ENCODE measurements at places on chromosomes 3 and 15. TPM values are rescaled to one million over a fixed set of nuclear protein-coding genes. Genes with fewer than 3 reads are reported as not detected.

GRCh38 chr3:187082758-187083375 is 56.4 kb downstream of the RPL39L start:
- no peak for DNase-seq

THOC7 gene
- total RNA-seq = 43.6 TPM

GRCh38 chr3:13274551-13275332 is 145.4 kb downstream of the NUP210 start:
- no peak for DNase-seq

DNA sequence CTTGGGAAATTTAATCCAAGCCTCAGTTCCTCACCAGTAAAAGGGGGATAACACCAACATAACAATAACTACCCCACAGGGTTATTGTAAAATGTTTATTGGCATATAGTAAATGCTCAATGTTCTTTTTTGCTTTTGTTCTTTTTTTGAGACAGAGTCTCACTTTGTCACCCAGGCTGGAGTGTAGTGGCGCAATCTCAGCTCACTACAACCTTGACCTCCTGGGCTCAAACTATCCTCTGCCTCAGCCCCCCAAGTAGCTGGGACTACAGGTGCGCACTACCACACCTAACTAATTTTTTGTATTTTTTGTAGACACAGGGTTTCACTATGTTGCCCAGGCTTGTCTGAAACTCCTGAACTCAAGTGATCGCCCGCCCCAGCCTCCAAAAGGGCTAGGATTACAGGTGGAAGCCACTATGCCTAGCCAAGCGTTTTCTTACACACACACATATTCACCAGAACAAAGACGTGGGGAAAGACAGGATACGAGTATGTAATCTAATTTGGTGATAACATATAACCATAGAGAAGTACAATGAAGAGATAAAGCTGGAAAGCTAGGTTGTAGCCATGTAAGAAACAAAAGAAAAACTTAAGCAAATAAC is 11.7 kb downstream of the STAG1 start:
- DNase-seq = no peak

DNA sequence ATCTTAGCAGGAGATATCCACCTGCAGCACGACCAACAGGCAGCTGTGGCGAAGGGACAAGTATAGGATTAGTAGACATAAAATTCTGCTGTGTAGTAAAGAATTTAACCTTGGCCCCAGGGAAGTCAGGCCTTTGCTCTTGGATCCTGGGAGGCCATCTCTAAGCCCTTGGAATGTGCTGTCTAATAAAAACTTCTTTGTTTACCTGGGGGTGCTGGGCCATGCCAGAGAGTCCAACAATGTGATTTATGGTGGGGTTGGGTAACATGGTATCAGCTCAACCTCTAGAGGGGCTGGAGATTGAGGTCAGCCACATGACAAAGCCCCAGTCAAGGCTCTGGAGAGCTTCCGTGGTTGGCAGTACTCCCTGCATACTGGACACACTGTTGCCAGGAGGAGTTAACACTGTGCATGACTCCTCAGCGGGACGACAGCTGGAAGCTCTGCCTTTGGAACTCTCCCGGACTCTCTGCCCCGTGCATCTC is 52.4 kb downstream of the HEG1 start:
- no peak for DNase-seq

CHL1 gene
- total RNA-seq = 4.2 TPM

DNA sequence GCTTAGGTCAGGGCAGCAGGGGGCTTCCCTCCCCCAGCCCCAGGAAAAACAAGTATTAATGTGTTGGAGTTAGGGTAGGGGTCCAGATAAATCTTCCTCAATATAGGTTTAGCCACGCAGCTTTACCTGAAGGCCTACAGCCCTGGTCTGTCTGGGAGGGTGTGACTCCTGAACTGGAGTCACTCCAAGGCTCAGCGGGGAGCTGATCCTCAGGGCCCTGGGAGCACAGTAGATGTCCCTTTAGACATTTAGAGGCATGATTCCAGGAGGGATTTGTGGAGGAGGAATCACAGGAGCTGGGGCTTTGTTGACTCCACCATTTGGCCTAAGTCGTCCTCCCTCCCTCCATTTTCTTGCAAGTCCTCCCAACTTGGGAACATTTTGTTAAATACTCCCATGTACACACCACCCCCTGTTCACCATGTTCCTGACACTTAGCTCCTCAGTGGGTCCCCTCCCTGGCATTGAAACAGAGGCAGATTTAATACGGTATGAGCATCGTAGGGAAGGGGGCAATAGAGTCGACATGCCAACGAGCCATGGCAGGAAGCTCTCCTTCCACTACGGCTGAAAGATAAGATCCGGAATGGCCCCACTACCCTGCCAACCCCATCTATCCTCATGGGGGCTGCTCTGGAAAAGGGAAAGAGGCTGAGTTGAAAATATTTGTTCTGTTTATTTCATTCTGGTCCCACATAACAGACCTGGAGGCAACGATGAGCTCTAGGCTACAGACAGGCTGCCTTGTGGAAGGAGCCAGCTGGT is 69.0 kb upstream of the LARS2 start:
- DNase-seq = no peak

- no peak for DNase-seq
Measured at GRCh38 chr3:46416125-46416810, 9.2 kb downstream of the CCRL2 start.

GRCh38 chr15:41573396-41573795 is 14.4 kb downstream of the TYRO3 start:
- no peak for DNase-seq

- DNase-seq = no peak
Measured at GRCh38 chr3:101719604-101720185, 4.7 kb upstream of the CEP97 start.

DNA sequence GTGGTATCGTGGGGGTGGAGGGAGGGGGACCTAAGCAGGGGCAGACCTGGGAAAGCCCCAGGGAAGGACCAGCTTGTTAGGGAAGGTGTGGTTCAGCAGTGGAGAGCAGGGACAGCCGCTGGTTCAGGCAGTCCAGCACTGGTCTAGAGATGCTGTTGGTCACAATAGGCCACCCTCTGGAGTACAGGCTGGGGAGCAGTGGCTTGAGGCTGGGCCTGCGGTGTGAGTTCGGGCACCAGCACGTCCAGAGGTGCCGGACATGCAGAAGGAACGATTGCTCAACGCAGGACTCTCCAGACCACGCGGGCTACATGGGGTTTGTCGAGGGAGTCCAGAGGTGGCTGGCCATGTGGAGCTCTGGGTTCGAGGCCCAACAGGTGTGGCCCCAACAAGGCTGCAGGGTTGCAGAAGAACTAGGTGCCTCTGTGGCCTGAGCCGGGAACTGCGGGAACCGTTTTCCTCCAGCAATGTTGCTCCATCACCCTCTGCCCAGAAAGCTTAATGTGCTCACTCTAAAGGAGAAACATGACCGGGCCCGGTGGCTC is 143.9 kb downstream of the APBA2 start:
- no peak for DNase-seq

GRCh38 chr15:28228096-28228495 is 93.9 kb downstream of the HERC2 start:
- DNase-seq = peak; percentile 51

- DNase-seq = no peak
Measured at GRCh38 chr3:100480081-100480480, 12.3 kb upstream of the TMEM45A start.

GRCh38 chr15:39265261-39265660 is 315.6 kb upstream of the THBS1 start:
- DNase-seq = no peak

HRH1 gene
- 4.2 TPM for total RNA-seq

DNA sequence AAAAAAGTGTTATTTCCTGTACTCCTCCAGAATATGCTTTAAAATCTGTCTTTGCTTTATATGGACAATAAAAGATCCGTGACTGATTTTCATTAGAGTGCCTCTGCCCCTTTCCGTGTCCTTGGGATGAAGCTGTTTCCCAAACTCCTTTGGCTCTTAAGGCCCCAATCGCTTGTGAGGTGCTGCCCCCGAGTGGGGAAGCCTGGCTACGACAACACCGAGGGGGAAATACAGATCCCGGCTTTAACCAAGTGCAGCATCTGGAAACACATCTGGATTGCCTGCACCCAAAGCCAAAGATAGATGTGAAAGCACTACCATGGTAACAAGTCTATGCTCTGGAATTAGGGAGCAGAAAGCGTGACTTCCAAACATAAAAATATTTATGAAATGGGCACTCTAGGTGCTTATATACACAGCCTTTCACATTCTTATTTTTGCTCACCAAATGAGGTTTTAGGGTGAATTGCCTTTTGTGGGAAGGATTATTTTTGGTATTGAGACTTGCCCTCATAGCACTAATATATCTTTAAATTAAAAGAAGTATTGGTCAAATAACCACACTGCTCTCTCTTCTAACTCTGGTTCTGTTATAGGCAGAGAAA is 40.6 kb upstream of the ADCY5 start:
- peak; percentile 46 for DNase-seq

LRTM1 gene
- total RNA-seq = not detected

- no peak for DNase-seq
Measured at GRCh38 chr3:152147748-152148147, 121.0 kb upstream of the MBNL1 start.

DNA sequence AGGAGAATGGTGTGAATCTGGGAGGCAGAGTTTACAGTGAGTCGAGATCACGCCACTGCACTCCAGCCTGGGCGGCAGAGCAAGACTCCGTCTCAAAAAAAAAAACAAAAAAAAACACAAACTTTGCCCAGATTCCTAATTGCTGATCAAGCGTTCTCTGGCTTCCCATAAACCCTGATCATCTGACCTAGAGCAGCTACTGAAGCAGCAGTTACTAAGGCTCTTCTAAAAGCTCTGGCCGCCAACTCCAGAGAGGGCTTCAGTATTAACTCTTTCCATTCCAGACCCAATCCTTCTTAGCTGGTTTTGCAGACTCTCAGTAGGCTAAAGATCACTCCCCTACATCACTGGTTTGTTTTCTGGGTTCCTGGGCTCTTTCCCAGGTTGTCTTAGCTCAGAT is 201.6 kb downstream of the IGSF11 start:
- no peak for DNase-seq

- no peak for DNase-seq
Measured at GRCh38 chr3:50444213-50444612, 59.2 kb downstream of the CACNA2D2 start.

DNA sequence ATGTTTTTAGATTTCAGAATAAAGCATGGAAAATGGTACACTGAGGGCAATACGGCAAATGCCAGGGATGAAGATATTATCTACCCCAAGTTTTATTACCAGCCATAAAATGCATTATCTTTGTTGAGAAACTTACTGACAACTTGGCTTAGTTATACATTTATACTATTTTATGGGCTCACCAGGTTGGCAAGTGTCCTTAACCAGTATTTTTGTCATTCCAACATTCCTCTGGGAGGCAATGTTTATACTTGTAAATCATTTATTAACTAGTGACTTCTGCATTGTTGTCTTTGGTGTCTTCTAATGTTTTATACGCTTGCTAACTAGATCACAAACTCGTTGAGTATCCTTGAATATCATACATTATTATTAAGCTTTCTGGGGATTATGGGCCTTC is 18.0 kb upstream of the ADGRG7 start:
- no peak for DNase-seq

- no peak for DNase-seq
Measured at GRCh38 chr15:74170071-74170844, 3.3 kb upstream of the ISLR start.

GRCh38 chr3:126517986-126518778 is 609 bp upstream of the UROC1 start:
- no peak for DNase-seq

- DNase-seq = no peak
Measured at GRCh38 chr3:71153713-71154112, 429.8 kb downstream of the FOXP1 start.

AP2M1 gene
- 215 TPM for total RNA-seq

- no peak for DNase-seq
Measured at GRCh38 chr3:174769171-174769570, 90.0 kb upstream of the NAALADL2 start.

CAMKV gene
- not detected for total RNA-seq

- peak; percentile 6 for DNase-seq
Measured at GRCh38 chr15:42085721-42086120, 8.6 kb downstream of the PLA2G4D start.

DNA sequence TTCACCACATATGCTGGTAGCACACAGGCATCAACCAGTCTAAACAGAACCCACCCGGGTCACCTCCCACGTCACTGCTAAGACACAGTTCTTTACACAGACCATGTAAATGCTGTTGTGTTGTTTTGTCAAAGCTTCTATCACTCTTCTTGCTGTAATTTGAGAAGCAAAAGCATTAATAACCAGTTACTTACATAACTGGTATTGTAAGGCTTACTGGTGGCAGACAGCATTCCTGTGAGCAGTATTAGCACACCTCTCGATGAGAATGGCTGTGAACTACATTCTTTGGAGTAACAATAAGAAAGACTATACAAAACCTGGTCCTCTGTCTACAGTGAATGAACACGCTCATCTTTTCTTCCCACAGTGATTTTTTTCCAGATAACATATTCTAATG is 479.2 kb downstream of the LPP start:
- DNase-seq = no peak

GATA2 gene
- 97.0 TPM for total RNA-seq

DNA sequence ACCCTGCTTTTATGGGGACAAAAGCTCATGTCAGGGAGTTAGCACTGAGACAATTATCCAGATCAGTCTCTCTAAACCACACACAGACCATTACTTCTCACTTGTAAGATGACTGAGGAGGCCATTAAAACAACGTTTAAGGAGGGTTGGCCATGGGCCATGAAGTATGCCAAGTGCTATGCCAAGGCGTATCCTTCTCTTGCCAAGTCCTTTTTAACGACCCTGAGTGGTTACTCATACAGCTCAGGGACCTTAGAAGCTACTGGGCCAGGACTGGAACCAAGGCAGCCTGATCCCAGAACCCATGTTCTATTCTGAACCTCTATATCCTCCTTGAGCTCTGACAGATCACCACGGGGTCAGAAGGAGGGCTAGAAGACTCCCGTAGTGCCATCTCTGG is 50.0 kb downstream of the NMNAT3 start:
- no peak for DNase-seq

FBXL2 gene
- total RNA-seq = 8.2 TPM

- no peak for DNase-seq
Measured at GRCh38 chr3:58585994-58586393, 8.8 kb upstream of the FAM107A start.

All from upper lobe of left lung (tissue), 6 donors.